ENCODE measurements at places on chromosomes 11 and 22. TPM values are rescaled to one million over a fixed set of nuclear protein-coding genes. Genes with fewer than 3 reads are reported as not detected.

DNA sequence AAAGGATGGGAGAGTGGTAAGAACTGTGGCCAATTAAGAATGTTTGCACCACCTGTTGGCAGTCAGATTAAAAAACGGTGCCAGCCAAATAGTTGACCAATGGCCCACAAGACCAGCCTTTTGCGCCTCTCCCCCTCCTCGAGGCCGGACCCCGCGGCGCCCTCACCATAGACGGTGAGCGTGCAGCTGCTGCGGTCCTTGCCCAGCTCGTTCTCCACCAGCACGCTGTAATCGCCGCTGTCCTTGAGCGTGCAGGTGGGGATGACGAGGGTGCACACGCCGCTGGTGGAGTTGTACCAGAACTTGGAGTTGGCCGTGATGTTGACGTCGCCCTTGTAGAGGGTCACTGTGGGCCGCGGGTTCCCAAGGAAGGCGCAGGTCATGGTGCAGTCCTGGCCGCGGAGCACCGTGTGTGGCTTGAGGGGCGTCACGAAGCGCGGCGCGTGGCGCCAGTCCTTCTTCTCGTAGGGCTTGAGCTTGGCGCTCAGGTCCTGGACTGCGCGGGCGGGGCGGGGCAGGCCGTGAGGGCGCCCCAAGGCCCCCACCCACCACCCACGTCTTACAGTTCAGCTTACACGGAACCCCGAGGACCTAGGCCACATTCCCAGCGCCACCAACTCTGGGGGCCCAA lies 7.2 kb downstream of the TMEM86A start:
- DNase-seq, result peak; percentile 20

DNA sequence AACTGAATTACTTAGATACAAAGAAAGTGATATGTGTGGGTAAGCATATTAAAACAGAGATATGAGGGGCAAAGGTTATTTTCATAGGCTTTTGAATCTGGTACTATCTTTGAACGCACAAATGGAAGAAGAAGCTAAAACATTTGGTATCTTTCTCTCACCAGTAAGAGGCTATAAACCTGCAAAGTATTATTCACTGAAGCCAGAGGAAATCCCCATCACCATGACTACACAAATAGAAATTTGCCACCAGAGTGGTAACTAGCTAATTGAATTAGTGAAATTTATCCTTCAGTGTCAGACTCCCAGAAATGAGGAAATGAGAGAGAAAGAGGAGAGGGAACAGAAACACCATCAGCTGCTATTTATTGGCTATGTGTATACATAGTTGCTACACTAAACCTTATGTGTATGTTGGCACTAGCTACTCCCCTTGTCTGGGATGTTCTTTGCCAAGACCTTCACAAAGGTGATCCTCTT lies 503.4 kb downstream of the DLG2 start:
- DNase-seq, result no peak

DNA sequence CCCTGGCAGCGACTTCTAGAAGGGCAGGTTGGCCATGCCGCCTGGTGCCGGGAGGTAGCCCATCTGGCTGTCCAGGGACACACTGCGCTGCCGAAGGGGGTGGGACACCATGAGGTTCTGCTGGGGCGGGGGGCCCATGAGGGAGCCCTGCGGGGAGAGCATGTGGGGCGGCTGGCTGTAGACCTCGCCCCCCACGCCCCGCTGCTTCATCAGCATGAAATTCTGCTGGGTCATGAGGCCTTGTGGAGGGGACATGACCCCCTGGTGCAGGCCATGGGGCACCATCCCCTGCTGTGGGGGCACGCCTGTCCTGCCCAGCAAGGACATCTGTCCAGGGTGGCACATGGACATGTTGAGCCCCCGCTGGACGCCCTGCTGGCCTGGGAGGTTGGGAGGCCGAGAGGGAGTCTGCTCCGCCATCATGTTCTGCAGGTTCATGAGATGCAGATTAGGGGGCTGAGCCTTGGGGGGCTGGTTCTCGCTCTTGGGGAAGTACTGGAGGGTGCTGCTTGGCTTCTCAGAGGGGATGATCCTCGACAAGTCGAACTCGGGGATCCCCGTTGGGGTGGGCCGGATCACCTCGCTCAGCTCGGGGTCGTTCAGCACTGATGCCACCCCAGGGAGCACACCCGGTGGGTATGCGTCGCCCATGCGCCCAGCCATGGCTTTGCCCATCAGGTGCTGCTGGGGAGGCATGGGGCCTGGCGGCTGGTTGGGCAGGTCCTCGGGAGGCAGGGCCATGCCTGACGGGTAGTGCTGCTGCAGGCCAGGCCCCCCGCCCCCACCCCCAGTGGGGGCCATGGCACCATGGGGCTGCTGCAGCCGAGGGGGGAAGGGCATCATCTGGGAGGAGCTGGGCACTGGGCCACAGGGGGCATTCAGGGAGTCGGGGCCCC lies 15.0 kb downstream of the CXCR5 start:
- DNase-seq, result no peak

CABP7 gene
- 1.6 TPM for polyA plus RNA-seq

VSIG10L2 gene
- polyA plus RNA-seq, result not detected

TBX10 gene
- not detected for polyA plus RNA-seq

- no peak for DNase-seq
Observed at GRCh38 chr11:7534042-7534378, 20.2 kb downstream of the PPFIBP2 start.

DNA sequence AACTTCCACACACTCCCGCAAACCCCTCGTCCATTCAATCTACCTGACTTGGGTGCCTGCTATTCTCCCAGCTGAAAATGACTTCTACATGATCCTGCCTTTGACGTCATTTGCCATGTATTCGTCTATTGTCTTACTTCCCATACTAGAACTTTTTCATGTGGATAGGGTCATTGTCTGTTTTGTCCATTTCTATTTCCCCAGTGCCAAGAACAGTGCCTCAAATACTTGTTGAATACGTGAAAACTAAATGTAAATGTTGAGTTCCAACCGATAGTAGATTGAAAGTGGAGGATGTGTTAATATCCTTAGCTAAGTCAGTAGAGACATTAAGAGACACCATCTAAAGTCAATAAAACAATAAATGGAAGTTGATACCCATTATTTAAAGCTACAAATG lies 935 bp downstream of the TRIM68 start:
- no peak for DNase-seq

DDI1 gene
- polyA plus RNA-seq, result not detected

DNA sequence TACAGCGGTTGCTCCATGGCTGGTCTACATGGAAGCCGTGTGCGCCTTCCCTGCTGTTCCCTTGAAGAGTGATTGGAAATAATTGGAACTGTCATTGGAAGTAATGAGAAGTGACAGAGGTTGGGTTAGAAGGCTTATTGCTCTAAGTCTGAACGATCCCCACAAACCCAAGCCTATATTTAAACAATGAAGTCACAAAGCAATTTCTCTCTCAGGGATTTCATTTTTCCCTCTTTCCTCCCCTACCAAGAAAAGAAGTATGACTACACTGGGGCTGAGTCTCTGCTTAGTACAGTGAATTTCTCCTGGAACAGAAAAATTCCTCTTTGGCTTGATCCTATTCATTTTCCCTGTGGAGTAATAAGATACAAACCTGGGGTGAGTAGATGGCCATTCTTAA lies 7.8 kb downstream of the CLMP start:
- no peak for DNase-seq

Data from brain (organoid and tissue), 16 donors.